Stimulated activated naive CD4-positive, alpha-beta T cell (primary cell): ENCODE measurements at places on chromosomes 16 and 17.

DNA sequence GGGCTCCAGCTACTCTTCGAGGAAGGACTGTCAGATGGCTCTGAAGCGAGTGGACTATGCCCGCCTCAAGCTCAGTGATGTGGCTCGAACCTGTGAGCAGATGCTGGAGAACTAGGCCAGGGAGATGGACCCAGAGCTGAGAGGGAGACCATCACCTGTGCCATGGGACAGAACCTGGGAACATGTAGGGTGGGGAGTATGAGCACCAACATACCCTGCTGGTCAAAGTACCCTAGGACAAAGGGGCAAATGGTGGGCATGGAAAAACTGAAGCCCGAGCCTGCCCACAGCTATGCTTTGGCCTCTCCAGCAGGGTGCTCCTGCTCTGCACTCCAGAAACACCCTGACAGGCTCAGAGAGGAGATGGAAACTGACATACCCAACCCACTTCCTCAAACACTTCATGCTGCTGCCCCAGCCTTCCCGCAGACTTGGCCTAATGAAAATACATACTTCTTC lies 1.9 kb downstream of the MED11 start:
- no peak for DNase-seq

GRCh38 chr16:79716645-79717332 lies 116.3 kb upstream of the MAF start:
- DNase-seq, result no peak

GRCh38 chr17:76051561-76051960 lies 20.8 kb downstream of the SRP68 start:
- DNase-seq, result no peak

DNA sequence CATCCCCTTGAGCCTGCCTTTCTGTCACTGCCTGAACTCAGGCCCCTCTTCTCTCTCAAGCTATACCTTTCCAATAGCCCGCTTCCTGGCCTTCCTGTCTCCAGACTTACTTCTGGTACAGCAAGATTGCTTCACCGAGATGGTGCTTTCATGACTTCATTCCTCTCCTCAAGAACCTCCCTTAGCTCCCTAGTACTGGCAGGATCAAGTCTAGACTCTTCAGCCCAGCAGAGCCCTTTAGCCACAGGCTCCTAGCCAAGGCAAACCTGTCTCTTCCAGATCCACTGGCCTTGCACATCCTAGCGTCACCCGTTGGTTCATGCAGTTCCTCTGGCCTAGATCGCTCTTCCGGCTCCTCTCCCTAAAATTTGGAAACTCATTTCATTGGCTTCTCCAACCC lies 6.4 kb upstream of the ATP2A3 start:
- no peak for DNase-seq

GRCh38 chr16:969508-970385 lies 1.0 kb downstream of the LMF1 start:
- no peak for DNase-seq

DNA sequence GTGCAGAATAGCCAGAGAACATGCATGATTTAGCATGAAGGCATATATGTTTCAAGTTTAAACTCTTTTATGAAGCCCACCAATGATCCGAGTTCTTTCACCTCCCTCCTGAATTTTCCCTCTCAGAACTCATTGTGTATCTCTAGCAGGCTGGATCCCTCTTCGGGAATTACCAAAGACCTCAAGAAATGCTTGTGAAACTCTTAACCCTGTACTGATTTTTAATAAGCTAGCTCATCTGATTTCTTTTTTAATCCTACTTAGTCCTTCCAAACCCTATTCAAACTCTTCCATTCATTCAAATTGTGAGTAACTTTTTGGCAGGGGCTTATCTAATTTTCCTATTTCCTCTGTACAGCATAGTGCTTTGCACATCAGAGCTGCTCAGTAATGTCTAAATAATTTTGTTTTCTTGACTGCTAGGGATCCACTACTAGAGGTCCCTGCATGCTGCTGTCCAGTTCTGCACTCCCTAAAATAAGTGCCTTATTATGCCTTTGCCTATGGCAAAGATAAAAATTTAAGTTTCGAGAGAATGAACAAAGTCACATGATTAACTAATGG lies 723.8 kb downstream of the CDH11 start:
- no peak for DNase-seq

- DNase-seq, result no peak
Measured at GRCh38 chr16:48367441-48368049, 17.7 kb downstream of the SIAH1 start.

DNA sequence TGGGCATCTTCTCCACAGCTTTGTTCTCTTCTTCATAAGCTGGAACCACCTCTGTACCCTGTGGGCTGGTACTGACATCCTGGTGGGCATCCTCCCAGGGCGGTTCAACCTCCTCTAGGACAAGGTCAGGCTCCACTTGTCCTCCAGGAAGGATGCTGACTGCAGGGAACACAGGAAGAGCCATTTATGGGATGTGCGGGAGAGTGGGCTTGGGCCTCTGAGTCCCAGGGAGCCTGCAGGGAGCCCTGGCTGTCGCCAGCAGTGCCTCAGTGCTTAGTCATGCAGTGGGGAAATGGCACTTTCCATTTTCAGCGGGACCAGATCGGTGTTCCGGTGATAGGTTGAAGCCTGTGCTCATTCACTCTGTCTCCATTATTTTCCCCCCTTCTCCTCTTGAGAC lies 20.5 kb downstream of the CNGB1 start:
- DNase-seq, result no peak

DNA sequence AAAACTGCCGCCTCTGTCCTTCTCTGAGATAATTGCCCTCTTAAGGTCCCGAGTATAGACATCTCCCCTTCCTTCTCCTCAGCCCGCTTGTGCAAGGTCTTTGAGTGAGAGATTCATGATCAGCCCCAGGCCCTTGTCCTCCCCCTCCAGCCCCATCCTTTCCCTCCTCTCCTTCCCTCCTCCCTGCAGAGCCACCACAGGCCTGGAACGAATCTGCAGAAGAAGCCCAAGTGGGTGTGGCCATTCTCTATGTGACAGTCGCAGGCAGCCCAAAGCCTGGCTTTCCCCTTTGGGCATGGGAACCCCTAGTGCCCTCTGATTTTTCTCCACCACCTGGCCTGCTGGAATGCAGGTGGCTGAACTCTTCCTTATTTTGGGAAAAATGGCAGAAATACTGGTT lies 7.2 kb upstream of the NDRG4 start:
- DNase-seq, result no peak

GRCh38 chr17:9199571-9200551 lies 178.6 kb downstream of the NTN1 start:
- DNase-seq, result no peak

GRCh38 chr17:78013683-78014467 lies 55.4 kb downstream of the TNRC6C start:
- peak; percentile 12 for DNase-seq

DNA sequence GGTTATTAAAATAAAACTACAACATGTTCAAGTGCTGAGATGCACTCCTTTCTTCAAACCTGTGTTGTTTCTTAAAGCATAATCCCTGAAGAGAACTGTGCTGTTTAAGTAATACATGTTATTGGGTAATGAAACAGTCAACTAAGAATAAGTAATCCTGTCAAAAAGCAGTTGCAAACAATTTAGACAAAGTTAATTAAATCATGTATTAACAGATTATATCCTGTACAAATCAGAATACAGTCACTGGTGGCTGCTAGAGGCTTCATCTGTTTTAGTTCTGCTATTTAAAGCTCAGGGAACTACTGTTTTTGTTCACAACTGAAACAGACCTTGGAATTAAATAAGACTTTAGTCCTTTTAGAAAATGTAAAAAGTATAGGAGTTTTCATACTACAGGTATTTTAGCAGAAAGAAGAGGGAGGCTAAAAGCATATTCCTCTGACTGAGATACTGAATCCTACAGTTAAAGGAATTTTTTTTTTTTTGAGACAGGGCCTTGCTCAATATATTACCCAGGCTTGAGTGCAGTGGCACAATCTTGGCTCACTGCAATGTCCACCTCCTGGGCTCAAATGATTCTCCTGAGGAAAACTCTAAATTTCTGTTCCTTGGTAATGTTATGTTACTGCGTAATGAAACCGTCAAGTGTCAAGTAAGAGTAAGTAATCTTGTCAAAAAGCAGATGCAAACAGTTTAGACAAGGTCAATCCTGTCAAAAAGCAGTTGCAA lies 27.3 kb upstream of the ITGA2B start:
- no peak for DNase-seq

GRCh38 chr17:58403311-58403710 lies 14.0 kb downstream of the RNF43 start:
- DNase-seq, result no peak

DNA sequence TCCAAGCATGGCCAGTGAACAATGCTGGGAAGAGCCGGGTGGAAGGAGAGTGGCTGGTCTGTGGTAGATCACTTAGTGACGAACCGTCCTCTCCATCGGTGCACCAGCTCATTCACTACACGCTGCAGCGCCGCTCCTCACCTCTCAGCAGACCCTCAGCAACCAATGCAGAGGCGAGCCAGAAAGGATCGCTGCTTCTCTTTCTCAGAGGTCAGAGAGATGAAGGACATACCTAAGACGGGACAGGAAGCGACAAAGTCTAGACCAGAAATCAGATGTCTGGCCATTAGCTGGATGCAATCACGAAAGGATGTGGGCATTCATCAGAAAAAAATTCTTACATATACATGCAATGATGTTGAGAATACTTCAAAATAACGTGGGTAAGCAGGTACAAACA lies 26.9 kb downstream of the NSMCE1 start:
- no peak for DNase-seq

- peak; percentile 32 for DNase-seq
Measured at GRCh38 chr17:60641810-60642220, 35.8 kb upstream of the BCAS3 start.

- no peak for DNase-seq
Measured at GRCh38 chr17:82060001-82060380, 5.6 kb downstream of the DUS1L start.

GRCh38 chr16:65426484-65426883 lies 304.6 kb upstream of the CDH11 start:
- DNase-seq, result no peak

DNA sequence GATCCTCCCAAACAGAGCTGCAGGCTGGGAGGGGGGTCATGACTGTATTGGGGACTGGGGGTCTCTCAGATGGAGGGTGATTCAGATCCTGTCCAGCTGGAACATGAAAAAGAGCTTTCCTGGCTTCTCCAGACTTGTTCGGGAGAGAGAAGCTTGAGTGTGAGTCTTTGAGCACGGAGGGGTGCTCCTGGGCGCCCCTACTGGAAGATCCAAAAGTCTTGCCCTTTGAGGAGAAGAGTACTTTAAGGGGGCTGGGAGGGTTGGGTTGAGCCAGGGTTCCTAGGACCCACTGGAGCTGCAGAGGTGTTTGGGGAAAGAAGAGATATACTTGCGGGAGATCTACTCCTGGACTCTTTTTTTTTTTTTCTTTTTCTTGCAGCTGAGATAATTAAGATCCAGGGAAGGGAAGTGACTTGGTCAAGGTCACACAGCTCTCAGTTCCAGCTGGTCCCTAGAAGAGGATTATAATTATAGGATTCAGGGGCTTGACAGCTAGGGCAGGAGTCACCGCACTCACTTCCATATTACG lies 8.4 kb downstream of the RARA start:
- DNase-seq, result peak; percentile 38

DNA sequence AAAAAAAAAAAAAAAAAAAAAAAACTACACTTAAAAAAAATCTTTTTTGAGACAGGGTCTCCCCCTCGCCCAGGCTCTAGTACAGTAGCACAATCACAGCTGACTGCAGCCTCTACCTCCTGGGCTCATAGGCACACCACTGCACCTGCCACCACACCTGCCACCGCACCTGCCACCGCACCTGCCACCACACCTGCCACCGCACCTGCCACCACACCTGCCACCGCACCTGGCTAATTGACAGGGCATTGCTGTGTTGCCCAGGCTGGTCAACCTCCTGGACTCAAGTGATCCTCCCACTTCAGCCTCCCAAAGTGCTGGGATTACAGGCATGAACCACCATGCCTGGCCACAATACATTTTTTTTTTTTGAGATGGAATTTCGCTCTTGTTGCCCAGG lies 17.6 kb upstream of the WDR45B start:
- DNase-seq, result no peak

DNA sequence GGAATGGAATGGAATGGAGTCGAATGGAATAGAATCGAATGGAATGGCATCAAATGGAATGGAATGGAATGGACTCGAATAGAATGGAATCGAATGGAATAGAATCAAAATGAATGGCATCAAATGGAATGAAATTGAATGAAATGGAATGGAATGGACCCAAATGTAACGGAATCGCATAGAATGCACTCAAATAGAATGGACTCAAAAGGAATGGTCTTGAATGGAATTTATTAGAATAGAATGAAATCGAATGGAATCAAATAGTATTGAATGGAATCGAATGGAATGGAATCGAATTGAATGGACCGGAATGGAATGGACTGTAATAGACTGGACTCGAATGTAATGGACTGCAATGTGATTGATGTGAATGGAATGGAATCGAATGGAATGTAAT lies 501.4 kb upstream of the WSB1 start:
- DNase-seq, result no peak

DNA sequence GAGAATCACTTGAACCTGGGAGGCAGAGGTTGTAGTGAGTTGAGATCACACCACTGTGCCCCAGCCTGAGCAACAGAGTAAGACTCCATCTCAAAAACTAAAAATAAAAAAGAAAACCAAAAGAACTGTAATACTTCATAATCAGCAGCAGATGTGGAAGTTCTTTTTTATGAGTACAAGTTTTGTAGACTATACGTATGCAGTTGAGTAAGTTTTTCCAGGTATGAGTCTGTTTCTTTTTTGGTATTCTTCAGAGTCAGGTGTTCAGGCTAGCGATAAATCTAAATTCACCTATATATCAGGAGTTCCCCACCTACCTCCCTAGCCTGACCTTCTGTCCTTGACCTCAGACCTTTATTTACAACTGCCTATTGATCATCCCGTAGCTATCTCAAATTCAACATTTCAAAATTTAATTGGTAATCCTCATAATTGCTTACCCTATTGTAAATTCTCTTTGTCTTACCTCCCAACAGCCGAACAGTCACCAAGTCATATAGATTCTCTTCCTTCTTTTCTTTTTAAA lies 10.7 kb downstream of the DCTN5 start:
- DNase-seq, result no peak

- DNase-seq, result no peak
Measured at GRCh38 chr16:49280105-49280741, 1.4 kb downstream of the CBLN1 start.

- DNase-seq, result peak; percentile 31
Measured at GRCh38 chr17:17890773-17891759, 54.3 kb upstream of the SREBF1 start.

DNA sequence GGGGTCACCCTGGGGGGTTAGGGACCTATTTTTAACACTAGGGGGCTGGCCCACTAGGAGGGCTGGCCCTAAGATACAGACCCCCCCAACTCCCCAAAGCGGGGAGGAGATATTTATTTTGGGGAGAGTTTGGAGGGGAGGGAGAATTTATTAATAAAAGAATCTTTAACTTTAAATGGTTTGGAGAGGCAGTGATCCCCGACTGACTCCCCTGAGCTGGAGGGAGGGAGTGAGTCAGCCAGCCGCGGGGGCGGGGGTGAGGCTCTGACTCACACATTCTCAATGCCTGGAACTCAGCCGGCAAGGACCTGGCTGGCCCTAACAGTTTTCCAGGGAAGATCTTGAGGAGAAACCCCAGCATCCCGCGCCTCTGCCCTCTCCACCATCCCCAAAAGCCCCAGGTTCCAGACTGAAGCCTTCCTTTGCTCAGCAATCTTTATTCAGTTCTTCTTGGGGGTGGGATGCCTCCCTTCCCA lies 1.5 kb downstream of the HCFC1R1 start:
- peak; percentile 37 for DNase-seq

GRCh38 chr17:75897160-75898019 lies 639 bp upstream of the TRIM65 start:
- no peak for DNase-seq
